Activated CD4-positive, alpha-beta T cell treated with anti-CD3 and anti-CD28 coated beads for 1 hour (primary cell): ENCODE measurements at places on chromosomes 2 and 18.
A peak's percentile ranks its signal among the peaks of the same experiment; 100 is the strongest.

GRCh38 chr18:8121942-8122480 is 487.2 kb upstream of the RAB12 start:
- DNase-seq, result no peak

- DNase-seq, result no peak
Measured at GRCh38 chr18:22467760-22468553, 50.2 kb upstream of the CTAGE1 start.

DNA sequence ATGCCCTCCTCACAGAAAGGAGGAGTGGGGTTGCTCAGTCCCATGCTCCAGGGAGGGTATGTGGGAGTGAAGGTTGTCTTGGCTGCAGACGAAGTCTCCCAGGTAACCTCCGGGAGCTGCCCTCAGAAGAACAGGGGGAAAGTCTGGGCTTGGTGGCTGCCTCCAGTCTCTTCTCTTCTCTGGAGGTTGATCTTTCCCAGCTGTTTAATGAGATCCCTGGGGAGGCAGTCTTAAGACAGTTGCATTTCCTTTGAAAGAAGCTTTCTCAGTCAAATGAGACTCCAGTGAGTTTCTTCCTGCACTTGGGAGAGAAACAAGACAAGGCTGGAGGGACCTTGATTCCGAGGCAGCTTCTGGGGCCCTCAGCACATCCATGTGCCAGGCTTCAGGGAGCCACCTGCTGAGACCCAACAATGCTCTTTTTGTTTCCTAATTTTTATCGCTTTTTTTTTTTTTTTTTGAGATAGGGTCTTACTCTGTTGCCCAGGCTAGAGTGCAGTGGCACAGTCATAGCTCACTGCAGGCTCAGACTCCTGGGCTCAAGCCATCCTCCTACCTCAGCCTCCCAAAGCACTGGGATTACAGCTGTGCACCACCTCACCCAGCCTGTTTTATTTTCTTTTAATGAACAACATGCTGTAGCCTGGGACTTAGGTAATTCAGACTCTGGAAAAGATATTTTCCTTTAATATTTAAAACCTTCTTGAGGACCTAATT is 71.7 kb upstream of the TPO start:
- DNase-seq, result no peak

DNA sequence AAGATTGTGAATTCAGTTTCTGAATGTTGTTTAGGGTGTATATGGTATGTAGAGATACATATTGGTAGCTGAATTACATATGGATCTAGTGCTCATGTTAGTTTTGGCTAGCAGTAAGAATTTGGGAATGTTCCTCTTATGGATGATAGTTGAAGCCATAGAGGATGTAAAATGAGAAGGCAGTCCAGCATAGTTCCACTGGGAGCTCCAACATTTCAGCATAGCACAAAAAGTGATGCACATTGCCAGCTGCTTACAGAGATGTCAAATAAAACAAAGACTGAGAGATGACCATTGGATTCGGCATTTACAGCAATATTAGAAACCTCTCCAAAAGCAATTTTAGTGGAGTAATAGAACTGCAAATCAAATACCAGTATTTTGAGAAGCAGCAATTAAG is 77.4 kb downstream of the EML4 start:
- no peak for DNase-seq

GRCh38 chr2:24010477-24011249 is 778 bp downstream of the MFSD2B start:
- no peak for DNase-seq

DNA sequence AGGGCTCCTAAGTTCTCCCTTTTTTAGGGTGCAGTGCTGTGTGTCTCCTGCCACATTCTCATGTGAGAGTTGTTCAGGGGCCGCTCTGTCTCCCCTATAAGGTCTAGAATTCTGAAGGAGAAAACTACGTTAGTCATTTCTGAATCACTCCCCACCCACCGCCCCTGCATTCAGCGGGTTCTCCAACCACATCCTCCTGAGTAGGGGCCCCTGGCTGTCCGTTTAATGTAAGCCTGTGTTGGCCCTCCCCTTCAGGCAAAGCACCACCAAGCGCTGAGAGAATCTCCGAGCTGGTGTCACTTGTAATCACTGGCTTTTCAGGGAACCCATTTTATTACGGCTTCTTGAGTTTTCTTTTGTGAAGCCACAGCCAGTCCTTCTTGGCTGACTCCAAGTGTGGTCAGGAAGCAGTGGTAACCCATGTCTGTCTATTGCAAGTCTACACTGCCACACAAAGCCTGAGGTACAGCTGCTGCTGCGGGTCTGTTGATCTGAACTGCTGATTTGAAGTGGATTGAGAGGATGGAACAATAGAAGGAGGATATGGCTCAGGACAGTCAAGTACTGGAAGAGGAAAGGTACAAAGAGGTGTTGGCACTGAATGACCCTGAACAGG is 16.9 kb downstream of the LCT start:
- peak; percentile 45 for DNase-seq

DNA sequence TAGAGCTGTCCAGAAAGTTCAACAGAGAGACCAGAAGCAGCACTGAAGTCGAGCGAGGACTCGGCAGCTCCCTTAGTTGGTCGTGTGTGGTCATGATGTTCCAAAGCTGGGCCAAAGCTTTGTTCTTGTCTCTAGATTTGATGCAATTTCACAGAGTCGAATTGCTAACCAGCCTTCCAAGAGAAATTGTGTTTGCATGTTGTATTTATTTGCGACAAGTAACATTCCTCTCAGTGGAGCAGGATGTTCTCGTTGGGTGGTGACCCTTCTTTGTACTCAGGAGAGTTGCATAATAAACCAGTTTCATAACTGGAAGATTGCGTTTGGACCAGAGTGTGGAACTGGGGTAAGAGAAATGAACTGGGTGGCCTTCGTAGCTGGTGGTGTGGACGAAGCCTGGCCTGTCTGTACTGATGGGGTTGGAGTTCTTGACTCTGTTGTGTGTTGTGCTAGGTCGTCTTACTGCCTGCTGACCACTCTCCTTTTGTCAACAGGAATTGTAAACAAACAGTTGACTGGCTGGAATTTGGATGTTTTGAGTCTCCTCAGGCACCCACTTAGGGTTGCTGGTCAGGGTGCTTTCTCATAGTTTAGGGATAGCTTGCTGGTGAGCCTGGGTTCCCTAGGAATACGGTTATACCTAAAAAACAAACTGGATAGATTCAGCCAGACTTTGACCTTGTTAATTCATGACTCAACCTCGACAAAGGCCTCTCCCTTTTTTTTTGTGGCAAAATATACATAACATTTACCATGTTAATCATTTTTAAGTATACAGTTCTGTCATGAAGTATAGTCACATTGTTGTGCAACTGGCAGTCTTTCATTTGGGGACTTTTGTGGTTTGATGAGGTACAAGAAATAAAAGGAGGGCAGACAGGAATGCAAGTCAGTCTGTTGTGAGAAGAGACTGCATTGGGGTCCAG is 28.9 kb upstream of the TOGARAM2 start:
- no peak for DNase-seq
